Motor neuron (in vitro differentiated cells): ENCODE measurements at places on chromosomes 6 and 20. TPM values are rescaled to one million over a fixed set of nuclear protein-coding genes. Genes with fewer than 3 reads are reported as not detected.

The TRIM10 gene
- 0.08 TPM in 1 of 2 replicates, not detected in the other for total RNA-seq

The ZBTB46 gene
- 15.6 and 17.5 TPM in 2 replicates for total RNA-seq

DNA sequence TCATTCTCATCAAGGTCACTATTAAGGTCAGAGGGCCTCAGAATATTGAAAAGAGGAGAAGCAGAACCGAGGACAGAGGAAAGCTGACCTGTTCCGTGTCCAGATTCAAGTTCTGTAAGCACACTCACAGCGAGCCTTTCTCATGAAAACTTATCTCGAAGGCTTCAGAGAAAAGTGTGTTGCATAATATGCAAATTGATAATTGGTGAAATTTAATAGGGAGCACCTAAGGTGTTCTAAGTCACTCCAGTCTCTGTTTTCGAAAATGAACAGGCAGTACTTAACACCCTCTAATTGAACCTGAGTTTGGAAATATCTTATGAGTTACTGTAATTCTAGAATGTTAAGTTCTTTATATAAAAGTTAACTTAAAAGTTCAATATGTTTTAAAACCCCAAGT is 181.2 kb upstream of the PDE10A start:
- no peak for ATAC-seq

DNA sequence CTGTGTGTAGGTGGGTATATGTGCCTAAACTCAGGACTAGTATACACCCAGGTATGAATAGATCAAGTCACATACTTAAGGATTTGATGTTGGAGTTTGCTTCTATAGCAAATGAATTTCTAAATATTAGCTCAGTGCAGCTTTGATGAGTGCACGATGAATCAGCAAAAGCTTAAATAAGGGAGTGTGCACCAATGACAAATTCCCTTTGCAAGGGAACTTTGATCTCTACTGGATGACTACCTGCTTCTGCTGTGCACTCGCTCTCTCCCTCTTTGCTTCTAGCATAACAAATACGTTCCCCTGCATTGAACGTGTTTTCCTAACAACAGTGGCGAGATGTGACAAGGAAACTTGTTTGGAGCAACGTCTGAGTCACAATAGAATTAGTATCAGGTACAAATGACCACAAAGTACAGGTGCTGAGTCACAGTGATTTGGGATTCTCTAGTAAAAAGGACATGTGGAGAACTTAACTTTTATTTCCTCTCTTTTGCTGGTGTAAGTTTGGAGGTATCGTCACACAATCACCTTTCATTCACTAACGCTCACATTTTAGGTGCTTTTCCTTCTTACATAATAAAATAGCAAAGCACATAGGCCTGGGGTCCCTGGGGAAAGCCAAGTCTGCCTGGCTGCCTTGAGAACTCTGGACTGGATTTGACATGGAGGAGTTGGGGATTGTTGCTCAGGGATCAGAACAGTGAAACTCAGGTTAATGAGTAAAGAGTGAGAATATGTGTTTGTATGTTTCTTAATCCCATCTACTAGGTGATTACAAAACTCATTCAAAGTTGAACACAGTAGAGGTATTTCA is 49.7 kb downstream of the KLHL31 start:
- ATAC-seq = no peak

DNA sequence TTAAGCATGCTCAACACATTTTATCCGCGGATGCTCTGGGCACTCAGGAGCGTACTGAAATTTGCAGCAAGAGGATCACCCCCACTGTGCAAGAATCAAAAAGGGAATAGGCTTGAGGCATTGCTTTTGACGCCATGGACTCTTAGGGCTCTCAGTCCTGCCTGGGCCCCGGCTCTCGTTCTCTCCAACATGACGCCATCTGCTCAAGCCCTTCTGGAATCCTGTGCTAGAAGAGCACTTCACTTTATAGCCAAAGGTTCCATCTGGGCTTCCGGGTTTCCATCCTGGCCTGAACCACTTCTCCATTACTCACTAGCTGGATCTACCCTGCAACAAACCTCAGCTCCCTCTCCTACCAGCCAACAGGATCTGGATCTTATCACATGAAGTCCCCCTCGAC is 105.3 kb downstream of the FOXF2 start:
- no peak for ATAC-seq

The C6orf163 gene
- 2.0 and 2.5 TPM in 2 replicates for total RNA-seq
